ENCODE measurements at places on chromosomes 5 and 9. TPM values are rescaled to one million over a fixed set of nuclear protein-coding genes. Genes with fewer than 3 reads are reported as not detected.

DNA sequence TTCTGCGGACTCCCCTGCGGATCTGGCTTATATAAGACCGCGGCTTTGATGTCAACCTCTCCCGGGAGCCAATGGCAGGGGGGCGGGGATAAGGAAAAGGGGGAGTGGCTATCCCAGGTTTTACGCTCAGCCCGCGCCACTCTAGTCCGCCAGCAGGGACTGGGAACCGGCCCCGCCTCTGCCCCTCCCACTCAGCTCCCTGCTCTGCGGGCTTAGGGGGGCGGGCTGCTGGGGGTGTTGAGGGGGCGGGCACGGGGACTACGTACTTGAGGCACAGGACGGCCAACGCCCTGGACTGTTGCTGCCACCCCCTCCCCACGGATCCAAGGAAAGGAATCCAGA is at the start of gene HAND1:
TSS of gene HAND1 (minus strand) at position 4 of the 342 bp plus-strand sequence. CDS start 219 bp downstream, outside the sequence.
- peak; percentile 35 for DNase-seq

DNA sequence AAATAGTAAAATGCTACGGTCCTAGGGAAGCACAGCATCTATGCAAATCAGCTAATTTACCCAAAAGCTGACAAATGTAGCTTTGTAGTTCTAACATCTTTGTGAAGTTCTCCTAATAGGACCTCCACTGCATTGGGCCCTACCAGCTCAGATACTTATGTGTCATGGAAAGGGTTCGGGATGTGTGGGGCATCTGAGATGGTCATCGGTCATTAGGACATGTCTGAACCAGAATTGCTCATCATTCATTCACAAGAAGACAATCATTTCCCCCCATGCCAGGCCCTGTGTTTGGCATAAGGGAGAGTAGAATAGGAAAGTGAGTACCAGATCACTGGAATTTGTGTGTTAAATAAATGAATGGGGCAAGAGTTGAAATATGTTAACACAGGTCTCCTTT is 35.7 kb downstream of the PWWP2A start:
- peak; percentile 57 for DNase-seq

DNA sequence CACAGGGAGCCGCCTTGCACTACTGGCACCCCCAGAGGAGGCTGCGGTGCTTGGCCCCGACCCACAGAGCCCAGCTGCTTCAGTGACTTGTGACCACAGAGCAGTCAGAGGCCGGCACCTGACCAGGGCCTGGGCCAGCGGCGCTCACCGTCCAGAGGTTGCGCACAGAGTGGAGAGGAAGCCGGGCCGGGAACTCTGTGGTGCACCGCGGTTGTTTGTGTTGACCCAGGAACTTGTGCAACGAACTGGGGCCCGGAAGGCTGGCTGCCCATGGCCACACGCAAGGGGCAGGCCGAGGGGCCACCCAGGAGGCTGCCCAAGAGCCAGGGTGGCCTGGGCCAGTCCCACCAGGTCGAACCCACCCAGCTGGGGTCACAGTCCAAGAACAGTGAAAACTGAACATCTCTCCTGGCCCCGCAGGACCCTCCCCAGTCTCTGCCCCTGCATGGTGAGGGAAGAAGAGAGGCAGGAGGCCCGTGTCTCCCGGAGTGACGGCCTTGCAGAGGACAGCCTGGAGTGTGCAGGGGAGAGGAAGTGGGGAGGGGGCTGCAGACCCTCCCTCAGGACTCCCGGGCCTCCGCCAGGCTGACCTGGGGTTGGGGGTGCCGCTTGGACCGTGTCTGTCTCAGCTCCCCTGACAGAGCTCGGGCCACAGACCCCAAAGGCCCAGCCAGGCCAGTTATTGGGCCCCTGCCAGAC is 42.8 kb upstream of the EGFL7 start:
- no peak for DNase-seq

- DNase-seq, result no peak
Measured at GRCh38 chr9:4970970-4971641, 14.0 kb upstream of the JAK2 start.

DNA sequence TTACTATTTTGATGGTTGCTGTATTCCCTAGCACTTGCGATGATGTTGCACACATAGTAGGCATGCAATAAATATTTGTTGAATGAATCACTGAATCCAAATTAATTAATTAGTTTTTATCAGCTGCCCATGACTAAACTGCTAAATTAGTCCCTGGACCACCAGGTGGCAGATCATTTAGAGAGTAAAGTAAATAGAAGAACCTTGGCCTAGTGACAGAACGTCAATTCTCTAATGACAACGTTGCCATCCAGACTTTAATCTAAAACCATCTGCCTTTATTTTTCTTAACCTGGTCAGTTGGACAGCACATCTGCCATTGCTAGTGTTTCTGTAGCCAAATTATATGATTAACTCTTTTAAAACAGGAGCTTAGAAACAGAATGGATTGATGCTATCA is 457.5 kb downstream of the KIF4B start:
- DNase-seq, result no peak

The CAVIN4 gene
- total RNA-seq, result 0.53 TPM

- peak; percentile 99 for DNase-seq
Measured at GRCh38 chr5:1542781-1543180, 19.0 kb upstream of the LPCAT1 start.

DNA sequence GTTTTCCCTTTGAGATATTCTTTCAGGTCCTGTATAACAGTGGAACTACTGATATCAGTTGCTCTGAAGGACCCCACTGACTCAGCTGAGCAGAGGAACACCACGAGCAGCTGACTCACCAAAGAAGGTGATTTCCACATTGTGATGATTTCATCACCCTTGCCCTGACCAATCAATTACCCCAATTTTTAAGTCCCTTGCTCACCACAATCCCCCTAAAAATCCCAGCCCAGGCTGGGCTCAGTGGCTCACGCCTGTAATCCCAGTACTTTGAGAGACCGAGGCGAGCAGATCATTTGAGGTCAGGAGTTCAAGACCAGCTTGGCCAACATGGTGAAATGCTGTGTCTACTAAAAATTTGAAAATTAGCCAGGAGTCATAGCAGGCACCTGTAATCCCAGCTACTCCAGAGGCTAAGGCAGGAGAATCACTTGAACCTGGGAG is 125.3 kb upstream of the ABCA1 start:
- peak; percentile 96 for DNase-seq

DNA sequence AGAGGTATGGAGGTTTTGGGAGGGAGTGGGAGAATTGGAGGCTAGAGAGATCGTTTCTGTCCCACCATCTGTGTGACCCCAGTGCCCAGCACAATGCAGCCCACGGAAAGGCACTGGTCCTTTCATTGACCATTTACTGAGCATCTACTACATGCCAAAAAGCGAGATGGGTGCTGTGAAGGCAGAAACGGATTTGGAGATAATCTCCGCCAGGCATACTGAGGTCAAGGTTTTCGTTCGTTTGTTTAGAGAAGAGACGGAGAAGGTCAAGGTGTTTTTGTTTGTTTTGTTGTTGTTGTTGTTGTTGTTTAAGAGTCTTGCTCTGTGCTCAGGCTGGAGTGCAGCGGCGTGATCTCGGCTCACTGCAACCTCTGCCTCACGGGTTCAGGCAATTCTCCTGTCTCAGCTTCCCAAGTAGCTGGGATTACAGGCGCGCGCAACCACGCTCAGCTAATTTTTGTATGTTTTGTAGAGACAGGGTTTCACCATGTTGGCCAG is 593 bp upstream of the ZBTB43 start:
- no peak for DNase-seq

GRCh38 chr5:81097713-81098112 is 135.4 kb upstream of the CKMT2 start:
- DNase-seq, result no peak

DNA sequence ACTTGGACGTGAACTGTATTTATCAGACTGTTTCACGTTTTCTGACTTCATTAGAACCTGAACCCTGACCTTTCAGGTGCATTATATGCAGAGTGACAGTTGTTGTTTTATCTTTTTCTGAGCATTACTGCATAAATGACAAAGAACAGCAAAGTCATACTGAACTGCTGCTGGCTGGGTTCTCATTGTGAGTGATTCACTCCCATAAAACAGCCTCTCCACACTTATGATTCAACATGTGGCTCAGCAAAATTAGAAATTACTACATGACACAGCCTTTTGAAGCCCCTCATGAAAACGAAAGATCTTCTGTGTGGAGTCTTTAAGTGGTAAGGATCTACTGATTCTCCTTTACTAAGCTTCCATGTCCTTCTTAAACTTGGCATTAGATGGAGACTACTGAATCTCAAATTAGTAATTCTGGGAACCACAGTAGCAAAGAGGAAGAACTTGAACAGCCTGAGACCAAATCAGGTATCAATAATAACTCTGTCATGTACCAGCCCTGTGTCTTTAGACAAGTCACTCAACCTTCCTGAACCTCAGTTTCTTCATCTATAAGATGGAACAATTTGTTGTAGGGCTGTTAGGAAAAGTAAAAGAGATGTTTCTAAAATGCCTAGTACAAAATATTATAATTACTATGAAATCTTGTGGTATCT is 172.3 kb upstream of the GNA14 start:
- DNase-seq, result peak; percentile 64

GRCh38 chr5:15499528-15500324 is at the start of gene FBXL7:
FBXL7 (plus strand) TSS chr5:15500180.
- DNase-seq, result peak; percentile 52

GRCh38 chr9:78288214-78288892 is 8.6 kb upstream of the PSAT1 start:
- DNase-seq, result peak; percentile 90

DNA sequence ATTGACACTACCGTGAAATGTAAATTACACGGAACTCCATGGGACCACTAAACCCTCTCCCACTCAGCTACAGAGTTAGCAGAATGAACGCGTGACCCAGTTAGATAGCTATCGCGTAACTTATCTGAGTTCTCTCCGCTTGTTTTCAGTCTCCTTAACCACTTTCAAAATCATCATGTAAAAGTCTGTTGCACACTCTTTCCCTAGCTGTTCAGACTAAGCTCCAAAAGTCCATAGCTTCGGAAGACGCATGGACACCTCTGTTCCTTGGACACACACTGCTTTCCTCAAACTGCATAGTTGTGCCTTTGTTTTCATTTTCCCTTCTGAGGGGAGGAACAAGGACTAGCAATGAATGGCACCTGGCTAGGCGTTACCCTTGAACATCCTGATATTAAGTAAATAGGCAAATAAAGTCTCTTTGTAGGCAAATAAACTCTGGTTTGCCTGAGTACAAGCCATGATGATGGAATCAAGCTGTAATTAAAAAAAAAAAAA is 83.3 kb downstream of the DAPK1 start:
- DNase-seq, result no peak

- no peak for DNase-seq
Measured at GRCh38 chr9:35940458-35941407, 17.2 kb downstream of the OR2S2 start.

- DNase-seq, result no peak
Measured at GRCh38 chr9:134251296-134252069, 74.8 kb upstream of the RXRA start.

DNA sequence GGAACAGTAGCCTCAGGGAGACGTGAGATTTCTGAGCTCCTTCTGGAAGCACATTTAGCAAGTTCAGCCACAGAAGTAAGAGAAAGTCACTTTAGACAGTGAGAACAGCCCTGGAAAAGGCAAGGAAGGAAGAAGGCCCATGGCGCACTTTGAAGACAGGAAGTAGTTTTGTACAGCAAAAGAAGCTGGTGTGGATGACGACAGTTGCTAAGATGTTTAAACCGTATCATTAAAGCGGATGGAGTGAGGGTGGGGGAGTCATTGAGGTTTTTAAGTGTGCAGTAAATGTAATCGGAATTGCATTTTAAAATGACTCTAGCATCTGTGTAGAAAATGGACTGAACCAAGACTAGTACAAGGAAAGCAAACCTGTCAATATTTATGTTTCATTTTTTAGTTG is 15.3 kb upstream of the TRPM3 start:
- no peak for DNase-seq

- DNase-seq, result no peak
Measured at GRCh38 chr9:21764846-21765245, 37.6 kb upstream of the MTAP start.

- DNase-seq, result no peak
Measured at GRCh38 chr5:59891962-59892643, 1.4 kb downstream of the PDE4D start.

DNA sequence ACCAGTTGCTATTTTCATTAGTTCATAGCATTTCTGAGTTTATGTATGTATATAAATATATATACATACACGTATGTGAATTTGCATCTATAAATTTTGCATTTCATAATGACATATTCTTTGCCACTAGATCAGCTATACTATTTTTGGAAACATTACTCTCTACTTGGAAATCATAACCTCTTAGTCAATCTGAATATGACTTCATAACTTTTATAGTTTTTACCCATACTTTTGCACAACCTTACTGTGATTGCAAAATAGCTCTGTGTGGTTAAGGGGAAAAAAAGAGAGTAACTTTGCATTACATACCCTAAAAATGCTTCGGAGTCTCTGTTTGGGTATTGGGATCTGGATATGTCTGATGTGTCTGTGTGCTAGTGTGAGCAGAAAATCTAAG is 44.9 kb upstream of the ADAMTSL1 start:
- no peak for DNase-seq

The FOXD4L5 gene
- total RNA-seq, result 0.13 TPM

GRCh38 chr9:110021891-110022290 is 186.1 kb downstream of the C9orf152 start:
- no peak for DNase-seq

The C9orf153 gene
- 0.26 TPM for total RNA-seq

DNA sequence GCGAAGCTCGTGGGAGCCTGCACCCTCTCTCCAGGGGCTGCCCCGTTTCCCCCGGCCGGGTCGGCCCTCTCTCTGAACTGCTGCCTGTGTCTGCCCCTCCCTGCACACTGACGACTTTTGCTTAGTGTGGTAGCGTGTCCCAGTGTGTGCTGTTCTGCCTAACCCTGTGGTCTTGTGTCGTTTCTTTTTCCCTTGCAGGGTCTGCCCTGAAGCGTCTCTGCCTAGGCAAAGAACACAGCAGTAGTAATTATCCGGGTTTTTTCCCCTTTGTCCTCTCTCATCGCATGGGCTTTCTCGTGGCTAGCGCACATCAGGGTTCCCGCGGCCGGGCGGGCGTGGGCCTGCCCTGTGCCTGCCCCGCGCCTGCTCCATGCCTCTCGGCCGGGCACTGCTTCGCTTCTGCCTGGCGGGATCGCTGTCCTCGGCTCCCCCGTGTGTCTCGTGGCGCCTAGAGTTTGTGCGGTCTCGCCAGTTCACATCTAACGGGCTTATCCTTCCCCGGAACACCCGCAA is 122.7 kb downstream of the WNK2 start:
- DNase-seq, result no peak

- DNase-seq, result peak; percentile 56
Measured at GRCh38 chr9:3842839-3843238, 317.0 kb upstream of the RFX3 start.

The SPINK7 gene
- total RNA-seq, result 13.7 TPM

The SPATA31D4 gene
- total RNA-seq, result not detected

- DNase-seq, result no peak
Measured at GRCh38 chr5:58890701-58891085, 307.8 kb downstream of the RAB3C start.

DNA sequence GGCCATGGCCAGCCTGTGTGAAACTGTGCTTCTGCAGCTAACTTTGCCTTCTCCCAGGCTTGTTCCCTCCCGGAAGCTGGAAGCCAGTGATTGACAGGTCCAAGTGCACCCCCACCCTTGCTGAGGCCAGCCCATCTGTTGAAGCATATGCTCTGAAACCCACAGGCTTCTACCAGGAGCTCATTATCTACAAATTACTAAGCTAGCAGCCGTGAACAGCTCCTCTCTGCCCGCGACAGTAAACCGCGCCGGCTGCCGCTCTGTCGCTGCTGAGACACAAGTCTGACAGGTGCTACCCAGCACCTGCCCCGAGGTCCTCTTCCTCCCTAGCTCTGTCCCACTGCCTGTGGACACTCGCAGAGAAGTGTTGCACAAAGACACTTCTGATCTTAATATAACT is 490.9 kb downstream of the GADD45G start:
- no peak for DNase-seq

The SCGB3A2 gene
- total RNA-seq, result not detected

GRCh38 chr9:116506685-116507084 is 180.4 kb upstream of the TRIM32 start:
- DNase-seq, result peak; percentile 86

Data from bronchial epithelial cell (primary cell).